ENCODE measurements at places on chromosomes 1 and 21.
A peak's percentile ranks its signal among the peaks of the same experiment; 100 is the strongest.

- DNase-seq, result no peak
These were observed 19.9 kb upstream of the PRELP start for GRCh38 chr1:203455706-203456105.

- no peak for DNase-seq
These were observed 7.5 kb upstream of the THEM4 start for GRCh38 chr1:151916726-151917370.

DNA sequence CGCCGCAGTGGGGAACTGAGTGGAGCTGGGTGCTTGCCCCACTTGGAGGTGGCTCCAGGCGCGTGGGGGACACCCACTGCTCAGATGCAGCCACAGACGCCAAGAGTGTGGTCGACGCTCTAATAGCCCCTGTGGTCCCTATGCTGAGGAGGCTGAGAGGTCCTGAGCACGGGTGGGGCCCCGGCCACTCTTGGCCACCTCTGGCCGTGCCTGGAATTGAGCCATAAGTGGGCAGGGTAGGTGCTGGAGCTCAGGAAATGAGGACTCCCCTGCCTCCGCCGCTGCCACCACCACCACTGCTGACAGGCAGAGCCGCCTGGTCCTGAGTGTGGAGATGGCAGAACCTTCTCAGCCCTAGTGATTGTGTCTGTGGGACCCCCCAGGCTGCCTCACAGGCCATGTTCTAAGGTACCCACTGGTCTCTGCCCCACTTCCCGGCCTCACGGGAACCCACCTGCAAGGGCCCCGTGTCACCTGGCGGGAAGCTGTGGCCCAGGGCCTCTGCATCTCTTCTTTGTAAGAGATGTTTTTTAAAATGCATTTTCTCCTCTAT, 34.6 kb upstream of the DIP2A start:
- no peak for DNase-seq

DNA sequence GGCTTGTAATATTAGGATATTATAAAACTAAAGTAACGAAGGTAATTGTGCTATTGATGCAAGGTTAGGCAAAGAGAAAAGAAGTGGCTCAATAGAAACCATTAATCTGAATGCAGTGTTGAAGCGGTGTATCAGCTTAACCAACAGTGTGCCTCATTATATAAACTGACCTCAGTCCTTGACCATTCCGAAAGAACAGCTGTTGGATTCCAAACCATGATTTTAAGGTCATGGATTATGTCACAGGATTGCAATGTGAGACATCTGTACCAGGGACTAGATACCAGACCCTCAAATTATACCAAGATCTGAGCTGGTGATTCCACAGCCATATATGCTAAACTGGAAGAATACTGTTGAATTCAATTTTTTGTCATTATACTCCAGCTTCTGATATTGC, 134.2 kb upstream of the HP1BP3 start:
- DNase-seq, result no peak

DNA sequence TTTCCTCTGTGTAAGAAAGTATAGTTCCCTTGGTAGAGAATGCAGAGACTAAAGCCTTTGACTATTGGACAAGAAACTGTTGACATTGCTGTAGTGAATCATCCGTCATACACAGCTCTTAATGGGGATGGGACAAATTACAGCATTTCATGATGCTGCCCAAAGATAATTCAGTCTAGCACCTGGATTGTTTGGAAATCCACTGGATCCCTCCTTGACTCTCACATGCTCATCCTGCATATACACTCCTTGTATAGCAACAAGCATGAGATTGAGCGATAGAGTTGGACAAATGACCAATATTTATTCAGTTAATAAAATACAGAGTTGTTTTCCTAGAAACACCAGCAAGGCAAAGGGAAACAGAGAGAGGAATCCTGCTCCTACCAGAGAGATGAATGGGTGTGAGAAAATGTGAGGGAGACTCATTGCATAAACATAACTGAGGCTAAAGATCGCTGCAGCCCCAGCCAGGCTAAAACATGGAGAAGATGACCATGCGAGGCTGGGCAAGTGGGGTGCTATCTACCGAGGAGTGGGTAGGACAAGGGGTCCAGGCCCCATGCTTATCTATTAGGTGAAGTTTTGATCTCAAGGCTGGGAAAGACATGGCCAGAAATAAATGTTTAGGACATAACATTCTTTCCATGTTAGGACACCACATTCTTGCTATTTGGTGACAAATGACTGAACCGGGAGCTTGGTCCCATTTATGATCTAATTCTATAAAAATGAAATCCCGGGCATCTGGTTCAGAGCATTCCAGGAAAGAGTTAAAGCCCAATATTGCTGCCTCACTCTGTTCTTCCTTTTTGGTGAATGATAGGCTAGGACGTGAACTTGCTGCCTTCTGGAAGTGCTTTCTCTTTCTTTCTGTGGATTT, 153.2 kb downstream of the TGFB2 start:
- DNase-seq, result peak; percentile 55

DNA sequence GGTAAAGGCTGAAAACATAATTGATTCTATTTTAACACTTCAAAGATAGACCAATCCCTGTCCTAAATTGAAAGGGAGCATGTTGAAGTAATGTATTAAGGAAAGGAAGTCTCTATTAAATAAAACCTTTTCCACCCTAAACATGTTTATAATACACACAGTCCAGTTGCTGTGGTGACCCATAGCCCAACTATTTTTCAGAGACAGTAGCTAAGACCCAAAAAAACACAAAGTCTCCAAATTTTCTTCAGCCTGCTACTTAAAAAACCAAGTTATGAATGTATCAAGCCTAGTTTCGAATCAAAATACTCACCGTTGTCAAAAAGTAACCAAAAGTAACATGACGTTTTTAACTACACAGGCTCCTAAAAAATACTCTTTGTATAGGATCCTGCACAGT, 1.6 kb downstream of the ELK4 start:
- DNase-seq, result peak; percentile 75

DNA sequence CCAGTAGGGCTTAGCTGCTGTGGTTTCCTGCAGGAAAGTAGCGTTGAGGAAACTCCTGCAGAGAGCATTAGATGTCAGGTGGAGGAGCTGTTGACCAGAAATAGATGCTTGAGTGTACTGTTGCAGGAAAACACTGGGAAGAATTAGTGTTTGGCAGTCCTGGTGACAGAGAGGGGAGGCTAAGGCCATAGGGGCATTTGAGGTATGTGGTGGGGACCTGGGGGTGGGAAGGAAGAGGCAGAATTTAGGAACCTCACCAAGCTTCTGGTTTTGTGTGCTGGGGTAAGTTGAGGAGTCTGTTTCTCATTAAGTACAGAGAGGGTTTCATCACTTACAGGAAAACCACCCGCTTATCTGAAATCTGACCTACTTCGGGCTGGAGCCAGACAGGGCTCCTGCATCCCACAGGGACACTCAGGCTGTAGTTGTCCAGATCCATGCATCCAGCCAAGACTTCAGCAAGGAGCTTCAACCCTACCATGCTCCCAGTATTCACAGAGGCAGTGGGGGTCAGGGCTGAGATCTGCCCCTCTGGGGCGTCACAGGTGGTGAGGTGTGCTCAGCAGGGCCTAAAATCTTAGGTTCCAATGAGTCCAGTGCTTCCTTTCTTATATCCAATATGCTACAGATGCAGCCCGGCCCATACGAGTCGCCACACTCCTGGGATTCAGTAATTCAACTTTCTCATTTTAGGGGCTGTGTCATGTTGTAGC, 15.1 kb downstream of the SH2D2A start:
- DNase-seq, result no peak

- no peak for DNase-seq
These were observed 75.2 kb downstream of the NFIA start for GRCh38 chr1:61157468-61157987.

DNA sequence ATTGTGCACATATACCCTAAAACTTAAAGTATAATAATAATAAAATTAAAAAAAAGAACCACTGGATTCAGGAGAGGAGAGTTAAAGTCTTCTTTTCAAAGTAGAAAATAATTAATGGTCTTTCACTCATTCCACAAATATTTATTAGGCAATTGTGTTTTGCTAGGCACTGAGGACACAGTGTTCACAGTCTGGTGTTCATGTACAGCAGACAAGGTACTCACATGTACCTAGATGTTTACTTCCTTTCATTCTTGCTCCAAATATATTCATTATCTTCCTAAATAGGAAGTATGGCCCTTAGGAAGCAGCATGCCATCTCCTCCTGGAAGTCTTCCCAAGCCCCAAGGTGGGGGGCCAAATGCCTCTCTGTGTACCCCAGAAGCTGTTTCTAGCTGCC, 265.0 kb downstream of the NPHP4 start:
- DNase-seq, result no peak

GRCh38 chr1:82463951-82464350, 663.2 kb downstream of the ADGRL2 start:
- DNase-seq, result no peak

DNA sequence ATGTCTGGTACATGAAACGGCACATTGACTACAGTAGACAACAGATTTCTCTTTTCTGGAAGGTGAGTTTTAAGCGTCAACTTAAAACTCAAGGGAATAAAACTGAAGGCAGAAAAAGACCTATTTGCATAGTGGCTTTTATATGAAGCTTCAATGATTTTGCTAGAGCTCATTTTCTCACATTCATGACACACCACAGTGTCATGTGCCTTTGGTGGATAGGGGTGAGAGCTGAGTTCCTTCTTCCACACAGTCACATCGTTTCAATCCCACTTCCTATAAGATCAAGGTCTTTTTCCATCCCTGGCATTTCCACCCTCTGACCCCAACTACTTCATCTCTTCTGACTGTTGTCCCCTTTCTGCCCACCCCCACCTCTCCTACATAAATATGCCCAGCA, 31.0 kb downstream of the IL12RB2 start:
- DNase-seq, result no peak

All from endothelial cell of umbilical vein (primary cell).